ENCODE measurements at places on chromosomes 12 and 14.
A peak's percentile ranks its signal among the peaks of the same experiment; 100 is the strongest.

DNA sequence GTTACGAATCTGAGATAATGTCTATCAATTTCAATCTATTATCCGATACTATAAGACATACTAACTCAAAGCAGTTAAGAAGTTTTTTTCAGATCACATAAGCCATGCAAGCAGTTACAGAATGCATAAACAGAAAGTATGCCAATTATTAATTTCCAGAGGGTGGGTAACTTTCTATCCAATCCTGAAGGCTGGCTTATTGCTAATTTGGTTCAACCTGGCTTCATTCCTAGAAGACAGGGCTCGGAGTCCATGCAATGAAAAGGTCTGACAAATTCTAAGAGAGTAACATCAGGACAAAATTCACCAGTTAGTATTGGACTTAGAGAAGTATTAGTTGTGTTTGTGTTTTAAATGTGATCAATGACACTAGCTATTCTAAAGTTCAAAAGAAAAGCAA, 15.0 kb downstream of the FERMT2 start:
- no peak for DNase-seq

GRCh38 chr14:52235866-52236510, 31.5 kb upstream of the PTGDR start:
- DNase-seq: no peak

DNA sequence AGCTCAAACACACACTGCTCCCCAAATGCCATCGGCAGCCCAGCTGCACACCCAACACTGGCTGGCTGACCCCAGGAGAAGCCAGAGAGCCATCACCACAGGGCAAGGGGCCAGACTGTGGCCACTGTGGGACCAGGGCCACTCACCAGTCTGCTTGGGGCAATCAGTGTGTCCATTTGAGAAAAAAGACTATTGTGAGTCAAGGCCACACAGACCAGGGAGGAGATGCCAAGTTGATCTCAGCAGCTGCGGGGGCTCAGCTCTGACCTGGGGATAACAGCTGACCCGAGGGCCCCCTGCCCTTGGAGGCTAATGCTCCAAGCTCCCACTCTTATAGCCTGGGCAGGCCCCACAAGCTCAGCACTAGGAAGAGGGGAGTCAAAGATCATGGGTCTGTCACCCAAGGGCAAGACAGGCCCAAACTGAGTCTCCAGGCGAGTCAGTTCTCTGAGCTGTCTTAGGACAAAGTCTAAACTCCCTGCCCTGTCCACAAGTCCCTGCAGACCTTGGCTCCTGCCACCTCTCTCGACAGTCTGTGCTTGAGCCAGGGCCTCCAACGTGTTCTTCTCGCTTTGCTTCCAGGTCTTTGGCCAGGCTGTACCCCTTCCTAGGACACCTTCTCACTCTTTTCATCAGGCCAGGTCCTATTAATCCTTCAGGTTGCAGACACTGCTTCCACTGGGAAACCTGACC, 30.1 kb upstream of the PNMA1 start:
- DNase-seq: no peak

DNA sequence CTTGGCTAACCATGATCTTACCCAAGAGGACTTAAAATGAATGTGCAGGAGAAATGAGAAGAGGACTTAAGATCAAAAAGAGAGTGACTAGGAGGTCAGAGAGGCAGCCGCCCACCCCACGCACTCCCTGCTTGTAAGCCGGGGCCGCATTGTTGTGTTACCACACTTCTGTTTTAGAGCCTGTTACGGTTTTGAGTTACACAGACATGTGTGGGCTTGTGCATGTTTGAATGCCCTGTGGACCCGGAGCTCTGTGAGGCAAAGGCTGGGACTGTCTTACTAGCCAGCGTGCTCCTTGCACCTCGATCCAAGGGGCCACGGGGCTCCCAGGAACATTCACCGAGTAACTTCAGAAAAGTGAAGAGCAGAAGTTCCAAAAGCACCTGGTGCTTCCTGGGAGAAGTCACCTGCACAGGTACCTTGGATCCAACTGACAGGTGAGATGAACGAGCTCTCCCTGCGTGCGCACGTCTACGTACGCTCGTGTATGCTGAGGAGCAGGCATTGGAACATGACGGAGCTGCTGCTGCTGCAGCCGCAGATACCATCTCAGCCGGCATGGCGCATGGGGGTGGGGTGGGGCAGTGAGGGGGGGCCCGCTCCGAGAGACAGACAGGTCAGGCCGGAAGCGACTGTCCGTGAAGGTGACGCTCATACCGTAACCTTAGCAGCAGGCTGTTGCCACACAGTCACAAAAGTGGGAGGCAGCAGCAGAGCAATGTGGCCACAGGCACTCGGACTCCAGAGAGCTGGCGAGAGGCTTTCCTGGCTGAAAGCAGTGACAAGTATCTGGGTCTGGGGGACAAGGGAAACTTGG, 23.7 kb downstream of the SFSWAP start:
- no peak for DNase-seq

- peak; percentile 77 for DNase-seq
Measured at GRCh38 chr12:5388581-5389535, 43.0 kb upstream of the NTF3 start.

- DNase-seq: no peak
Measured at GRCh38 chr12:80293347-80293746, 150.7 kb upstream of the PTPRQ start.

GRCh38 chr12:57693659-57694458, at the start of gene OS9:
OS9 (plus strand) TSS chr12:57694132; CDS start chr12:57694162, 30 bp downstream.
- peak; percentile 100 for DNase-seq

DNA sequence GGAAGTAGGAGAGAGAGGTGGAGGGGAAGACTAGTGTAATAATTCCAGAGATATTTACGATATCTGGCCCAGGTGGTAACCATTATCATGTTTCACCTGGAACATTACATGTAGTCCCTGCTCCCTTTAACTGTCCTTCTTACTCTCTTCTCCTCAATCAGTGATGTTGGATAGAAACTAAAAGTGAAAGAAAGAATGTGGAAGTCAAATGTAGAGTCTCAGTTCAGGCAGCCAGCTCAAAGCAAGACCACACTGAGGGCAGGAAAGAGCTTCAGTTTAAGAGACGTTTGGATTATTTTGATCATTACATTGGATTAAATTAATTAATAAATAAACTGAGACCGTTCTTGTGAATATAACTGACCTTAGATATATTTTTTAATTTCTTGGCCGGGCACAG, 594.4 kb downstream of the FLRT2 start:
- no peak for DNase-seq

GRCh38 chr14:20400589-20400964, 12.7 kb downstream of the TEP1 start:
- no peak for DNase-seq

DNA sequence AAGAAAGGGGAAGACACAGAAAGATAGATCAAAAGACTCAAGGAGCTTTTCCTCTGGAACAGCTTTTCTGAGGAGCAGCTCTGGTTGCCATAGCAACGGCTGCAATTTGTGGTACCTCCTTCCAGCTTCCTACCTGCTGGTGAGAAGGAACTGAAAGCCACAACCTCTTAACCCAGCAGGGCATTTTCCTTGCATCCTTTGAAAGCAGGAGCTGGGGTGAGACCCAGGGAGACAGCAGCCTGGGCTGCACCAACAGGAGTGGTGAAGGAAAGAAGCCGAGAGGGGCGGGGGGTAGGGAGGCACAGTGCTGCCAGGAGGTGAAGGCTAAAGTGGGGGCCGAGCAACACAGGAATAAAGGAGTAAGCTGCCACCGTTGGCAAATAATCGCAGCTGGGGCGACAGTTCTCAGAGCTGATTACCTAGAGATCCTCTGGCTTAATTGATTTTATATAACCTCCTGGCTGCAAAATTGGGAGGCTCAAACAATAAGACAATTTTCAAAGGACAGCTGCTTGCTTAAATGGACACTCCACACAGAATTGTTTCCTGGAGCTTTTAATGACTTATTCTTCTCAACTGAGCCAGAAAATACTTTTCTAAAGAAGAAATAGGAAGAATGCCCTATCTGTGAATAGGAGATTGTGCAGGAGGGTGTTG, 129.4 kb downstream of the RPAP3 start:
- DNase-seq: no peak

- DNase-seq: no peak
Measured at GRCh38 chr12:129779033-129779432, 124.8 kb downstream of the TMEM132D start.

DNA sequence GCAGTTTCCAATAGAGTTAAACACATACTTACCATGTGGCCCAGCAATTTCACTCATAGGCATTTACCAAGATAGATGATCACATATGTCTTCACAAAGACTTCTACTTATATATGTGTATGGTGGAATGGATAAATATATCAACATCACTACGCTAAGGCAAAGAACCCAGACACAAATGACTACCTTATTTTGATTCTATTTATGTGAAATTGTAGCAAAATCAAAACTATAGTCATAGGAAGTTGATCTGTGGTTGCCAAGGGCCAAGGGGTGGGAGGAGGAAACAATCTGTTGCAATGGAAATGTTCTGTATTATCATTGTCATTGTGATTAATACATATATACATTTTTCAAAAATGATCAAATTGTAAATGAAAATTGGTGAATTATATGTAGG, 47.7 kb upstream of the ANP32D start:
- no peak for DNase-seq

GRCh38 chr12:104232609-104233280, 17.2 kb downstream of the TXNRD1 start:
- DNase-seq: no peak

DNA sequence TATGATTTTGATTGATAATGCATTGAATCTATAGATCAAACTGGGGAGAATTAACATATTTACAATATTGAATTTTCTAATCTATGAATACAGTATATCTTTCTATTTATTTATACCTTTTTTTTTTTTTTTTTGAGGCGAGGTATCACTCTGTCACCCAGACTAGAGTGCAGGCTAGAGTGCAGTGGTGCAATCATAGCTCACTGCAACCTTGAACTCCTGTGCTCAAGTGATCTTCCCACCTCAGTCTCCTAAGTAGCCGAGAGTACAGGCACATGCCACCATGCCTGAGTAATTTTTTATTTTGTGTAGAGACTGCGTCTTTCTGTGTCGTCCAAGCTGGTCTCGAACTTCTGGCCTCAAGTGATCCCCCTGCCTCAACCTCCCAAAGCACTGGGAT, 20.4 kb downstream of the LTBR start:
- no peak for DNase-seq

- no peak for DNase-seq
Measured at GRCh38 chr14:77864085-77864484, 64.2 kb downstream of the ADCK1 start.

Data from AG08395 (cell line).